ENCODE measurements at places on chromosomes 6 and 20.

DNA sequence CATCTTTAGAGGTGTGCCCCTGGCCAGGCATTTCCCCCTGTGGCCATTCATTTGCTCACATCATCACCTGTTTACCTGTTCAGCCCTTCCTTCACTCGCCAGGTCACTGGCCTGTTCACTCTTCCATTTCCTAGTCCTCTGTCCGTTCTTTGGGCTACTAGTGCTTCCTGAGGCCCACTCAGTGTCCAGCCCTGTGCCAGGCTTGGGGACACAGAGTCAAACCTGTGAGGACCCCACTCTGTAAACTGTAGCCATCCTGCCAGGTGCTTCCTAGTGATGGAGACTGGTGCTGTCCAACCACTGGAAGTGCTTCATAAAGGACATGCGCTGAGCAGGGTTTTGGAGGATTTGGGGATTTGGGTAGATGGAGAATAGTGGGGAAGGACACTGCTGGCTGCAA, 3.5 kb downstream of the DLGAP4 start:
- DNase-seq: no peak

DNA sequence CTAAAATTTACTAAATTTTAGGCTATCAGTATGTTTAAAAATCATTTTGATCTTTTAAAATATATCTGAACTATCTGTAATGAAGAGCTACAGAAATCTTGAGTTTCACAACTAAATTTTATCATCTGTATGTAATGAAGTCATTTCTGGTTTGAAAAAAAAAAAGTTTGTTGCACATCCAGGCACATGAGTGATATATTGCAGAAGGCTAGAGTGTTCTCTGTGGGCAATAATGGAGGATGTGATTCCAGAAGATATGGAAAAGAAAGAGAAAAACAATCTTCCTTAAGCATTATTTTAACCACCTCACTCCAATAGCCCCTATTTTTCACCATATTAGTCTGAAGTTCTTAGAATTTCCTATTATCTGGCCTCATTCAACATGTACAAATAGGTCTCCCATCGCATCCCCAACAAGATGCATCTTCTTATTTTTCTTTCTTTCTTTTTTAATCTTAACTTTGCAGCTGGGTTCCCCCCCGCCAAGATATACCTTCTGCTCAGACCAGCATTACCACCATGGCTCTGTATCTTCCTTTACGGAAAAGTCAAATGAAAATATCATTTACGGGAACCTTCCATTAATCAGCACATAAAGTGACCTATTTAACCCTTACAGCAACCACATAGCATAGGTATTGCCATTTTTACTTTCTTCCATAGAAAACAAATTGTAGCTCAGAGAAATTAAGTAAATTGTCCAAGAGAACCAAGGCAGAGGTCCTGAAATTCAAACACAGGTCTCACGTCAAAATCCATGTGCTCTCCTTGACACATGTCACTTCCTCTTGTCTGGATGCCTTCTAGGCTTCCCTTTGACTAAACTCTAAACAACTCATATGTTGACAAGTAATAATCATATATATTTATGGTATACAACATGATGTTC, 116.9 kb downstream of the KIF13A start:
- no peak for DNase-seq

DNA sequence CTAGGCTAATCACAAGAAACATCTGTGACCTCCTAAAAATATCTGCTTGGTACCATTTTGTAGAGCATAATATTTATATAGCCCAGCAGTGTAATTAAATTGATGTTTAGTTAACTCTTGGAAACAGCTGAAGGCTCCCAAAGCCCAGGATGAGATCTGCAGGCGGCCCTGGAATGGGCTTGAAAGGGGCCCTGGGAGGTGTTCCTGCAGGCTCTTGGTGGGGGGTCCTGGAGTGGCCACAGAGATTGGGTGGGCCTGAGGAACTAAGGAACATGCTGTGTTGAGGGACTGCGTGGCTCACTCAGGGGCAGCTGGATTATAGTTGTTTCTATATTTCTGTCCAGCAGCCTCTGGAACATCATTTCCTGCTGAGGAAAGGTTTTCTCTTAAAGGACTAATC, 9.2 kb downstream of the SCP2D1 start:
- no peak for DNase-seq

- DNase-seq: no peak
Measured at GRCh38 chr20:47815866-47816265, 30.6 kb upstream of the SULF2 start.

- no peak for DNase-seq
Measured at GRCh38 chr6:110710115-110710514, 105.2 kb downstream of the CDK19 start.

GRCh38 chr6:63475707-63476106, 96.6 kb upstream of the LOC128125822 start:
- no peak for DNase-seq

- no peak for DNase-seq
Measured at GRCh38 chr6:74626288-74626687, 579.6 kb downstream of the COL12A1 start.

- no peak for DNase-seq
Measured at GRCh38 chr6:126056355-126057004, 70.1 kb downstream of the TRMT11 start.

GRCh38 chr6:21591446-21591845, 2.1 kb upstream of the SOX4 start:
- no peak for DNase-seq

DNA sequence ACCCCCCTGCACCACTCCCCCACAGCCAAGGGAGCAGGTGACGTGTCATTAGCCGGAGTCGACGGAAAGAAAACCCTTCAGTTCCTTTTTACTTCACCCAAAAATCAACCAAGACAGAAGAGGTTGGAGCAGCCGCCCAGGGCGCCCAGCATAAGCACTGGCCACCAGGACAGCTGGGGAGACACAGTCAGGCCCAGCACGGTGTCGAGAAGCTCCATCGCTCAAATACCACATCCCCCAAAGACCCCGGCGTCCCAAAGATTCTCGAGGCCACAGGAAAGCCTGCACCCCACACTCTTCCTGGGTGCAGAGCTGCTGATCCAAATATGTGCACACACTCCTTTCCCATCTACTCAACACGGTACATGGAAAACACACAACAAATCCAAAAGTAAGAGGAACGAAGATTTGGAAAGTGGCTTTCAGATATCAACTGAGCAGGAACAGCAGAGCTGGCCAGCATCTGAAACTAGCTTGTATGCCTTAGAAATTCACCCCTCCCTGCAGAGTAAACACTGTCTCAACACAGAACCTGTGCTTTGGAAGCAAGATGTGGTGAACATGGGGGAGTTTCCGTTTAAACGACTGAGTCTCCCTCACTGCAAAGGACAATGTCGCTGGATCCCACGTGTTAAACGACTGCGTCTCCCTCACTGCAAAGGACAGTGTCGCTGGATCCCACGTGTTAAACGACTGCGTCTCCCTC, 54.6 kb downstream of the DLL1 start:
- no peak for DNase-seq

- DNase-seq: no peak
Measured at GRCh38 chr6:18997375-18997826, 610.3 kb downstream of the RNF144B start.

DNA sequence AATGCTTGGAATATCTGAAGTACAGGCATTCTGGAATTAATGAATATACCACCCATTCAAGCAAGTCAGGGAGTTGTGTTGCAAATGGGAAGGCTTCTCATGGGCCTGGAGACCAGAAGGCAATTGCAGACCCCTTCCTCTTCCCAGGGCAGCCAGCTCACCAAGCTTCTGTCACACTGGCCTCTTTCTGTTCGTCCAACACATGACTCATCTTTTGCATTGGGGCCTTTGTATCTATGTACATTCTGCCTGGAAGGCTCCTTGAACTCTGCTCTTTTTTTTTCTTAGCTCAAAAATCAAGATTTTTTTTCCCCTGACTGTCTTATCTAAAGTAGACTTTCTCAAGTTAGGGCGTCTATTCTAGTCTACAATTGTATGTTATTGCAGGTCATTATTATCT, 132.9 kb upstream of the MYLIP start:
- DNase-seq: no peak

DNA sequence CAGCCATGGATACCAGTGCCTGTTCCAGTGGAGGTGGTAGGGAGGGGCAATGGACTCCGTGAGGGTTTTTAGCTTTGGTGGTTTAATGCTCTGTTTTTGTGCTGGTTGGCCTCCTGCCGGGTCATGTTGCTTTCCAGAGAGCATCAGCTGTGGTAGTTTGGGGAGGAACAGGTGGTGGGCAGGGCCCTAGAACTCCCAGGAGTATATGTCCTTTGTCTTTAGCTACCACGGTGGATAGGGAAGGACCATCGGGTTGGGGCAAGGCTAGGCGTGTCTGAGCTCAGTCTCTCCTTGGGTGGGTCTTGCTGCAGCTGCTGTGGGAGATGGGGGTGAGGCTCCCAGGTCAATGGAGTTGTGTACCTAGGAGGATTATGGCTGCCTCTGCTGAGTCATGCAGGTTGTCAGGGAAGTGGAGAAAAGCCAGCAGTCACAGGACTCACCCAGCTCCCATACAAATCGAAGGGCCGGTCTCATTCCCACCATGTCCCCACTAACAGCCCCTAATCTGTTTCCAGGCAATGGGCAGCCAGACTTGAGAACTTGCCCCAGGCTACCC, 38.9 kb downstream of the MRAP2 start:
- no peak for DNase-seq

GRCh38 chr6:122609881-122610689, at the start of gene PKIB:
Gene PKIB (plus strand): TSS chr6:122610405. CDS start chr6:122717795, 107,390 bp downstream.
- DNase-seq: no peak

GRCh38 chr6:74550821-74551220, 655.0 kb downstream of the COL12A1 start:
- no peak for DNase-seq

DNA sequence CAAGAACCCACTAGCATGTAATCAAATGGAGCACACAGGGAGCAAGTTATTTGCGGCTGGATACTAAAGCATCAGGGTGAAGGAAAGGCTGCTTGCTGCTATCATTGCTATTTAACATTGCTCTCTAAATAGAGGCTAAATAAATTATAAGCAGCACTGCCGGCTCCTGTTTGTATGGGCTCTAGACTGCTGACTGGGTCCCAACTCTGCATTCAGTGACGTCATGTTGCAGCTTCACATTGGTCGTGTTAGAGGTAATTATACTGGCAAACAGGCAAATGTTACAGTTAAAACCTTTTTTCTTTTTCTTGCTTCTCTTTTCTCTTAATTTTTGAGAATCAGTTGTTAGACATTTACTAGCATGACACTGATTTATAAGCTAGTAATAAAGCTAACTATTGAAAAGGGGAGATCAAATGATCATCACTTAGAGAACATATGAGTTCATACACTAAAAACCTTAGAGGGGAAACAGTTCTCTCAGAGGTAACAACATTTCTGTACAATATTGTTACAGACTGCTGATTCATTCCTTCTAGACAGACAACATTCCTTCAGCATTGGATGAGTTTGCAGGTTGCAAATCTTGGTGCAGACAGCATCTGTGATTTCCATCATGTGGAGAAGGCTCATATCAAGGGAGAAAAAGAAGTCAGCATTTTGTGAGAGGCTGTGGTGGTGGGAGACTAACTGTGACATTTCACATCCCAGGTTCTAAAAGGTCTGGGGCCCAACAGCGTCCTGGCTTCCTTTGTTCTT, 15.9 kb downstream of the RFPL4B start:
- no peak for DNase-seq

GRCh38 chr6:144305985-144306384, 20.9 kb downstream of the UTRN start:
- no peak for DNase-seq

GRCh38 chr20:61220131-61220530, 31.9 kb upstream of the CDH4 start:
- DNase-seq: no peak

DNA sequence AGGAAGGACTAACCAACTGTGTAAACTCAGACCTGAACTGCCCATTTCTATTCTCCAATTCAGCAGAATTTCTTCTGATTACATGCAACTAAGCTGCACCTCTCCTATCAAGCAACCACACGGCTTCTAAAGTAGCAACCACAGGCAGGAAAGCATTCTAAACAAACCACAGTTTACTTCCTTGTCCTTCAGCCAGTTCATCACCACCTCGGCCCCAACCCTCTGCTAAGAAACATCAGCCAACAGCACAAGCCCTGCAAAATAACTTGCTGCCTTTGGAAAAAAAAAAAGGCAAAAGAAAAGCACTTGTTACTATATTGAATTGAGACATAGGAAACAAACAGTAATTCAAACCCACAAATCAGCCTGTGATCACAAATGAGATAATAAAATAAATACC, 140.3 kb downstream of the NFATC2 start:
- DNase-seq: no peak

- no peak for DNase-seq
Measured at GRCh38 chr20:4038676-4039370, 23.5 kb upstream of the RNF24 start.

DNA sequence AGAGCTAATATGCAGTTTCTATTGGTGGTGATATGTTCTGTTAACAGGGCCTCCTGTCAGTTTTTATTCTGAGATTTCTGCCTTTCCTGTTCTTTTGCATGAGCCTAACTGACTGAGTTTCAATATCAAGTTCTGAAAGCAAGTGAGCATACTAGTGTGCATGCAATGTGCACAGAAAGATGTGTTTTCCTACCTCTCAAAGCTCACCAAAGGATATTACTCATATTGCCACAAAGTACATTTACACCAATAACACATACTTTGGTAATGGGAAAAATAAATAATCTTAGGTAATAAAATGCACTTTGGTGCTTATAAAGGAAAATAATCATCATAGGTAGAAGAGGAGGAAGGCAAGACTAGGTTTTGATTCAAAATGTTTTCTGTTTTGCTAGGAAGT, 195.0 kb downstream of the KHDC1L start:
- no peak for DNase-seq

DNA sequence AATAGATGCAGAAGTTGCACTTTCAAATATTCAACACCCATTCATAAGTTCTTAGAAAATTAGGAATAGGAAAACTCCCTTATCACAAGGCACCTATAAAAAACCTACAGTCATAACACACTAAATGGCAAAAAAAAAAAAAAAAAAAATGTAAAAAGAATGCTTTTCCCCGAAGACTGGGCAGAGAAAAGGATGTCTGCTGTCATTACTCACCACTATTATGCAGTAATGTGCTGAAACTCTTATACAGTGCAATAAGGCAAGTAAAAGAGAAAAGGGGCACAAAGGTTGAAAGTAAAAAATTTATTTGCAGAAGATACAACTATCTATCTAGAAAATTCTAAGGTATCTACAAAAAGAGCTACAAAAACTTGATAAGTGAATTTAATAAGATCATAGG, 607.8 kb upstream of the ARID1B start:
- no peak for DNase-seq

GRCh38 chr6:130516604-130517003, 150.8 kb downstream of the TMEM200A start:
- no peak for DNase-seq

DNA sequence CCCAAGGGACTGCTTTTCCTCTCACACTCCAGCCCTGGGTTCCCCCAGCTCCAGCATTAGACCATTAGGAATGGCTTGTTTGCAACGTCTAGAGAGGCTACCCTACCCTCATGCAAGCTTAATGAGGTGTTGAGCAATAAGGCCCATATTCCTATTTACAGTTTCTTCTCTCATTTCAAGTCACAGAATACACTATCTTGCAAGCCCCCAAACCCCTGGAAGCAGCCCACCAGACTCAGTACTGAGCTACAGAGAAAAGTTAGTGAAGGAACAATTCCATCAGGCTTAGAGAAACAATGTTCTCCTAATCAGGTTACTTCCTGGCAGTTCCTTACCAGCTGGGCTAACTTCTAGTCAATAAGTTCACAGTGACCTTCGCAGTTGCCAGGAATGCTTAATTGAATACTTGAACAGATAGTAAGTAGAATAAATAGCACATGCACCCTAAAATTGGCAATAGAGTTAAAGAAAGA, 606.5 kb upstream of the NOX3 start:
- DNase-seq: no peak

GRCh38 chr6:104548297-104548696, 311.4 kb downstream of the HACE1 start:
- no peak for DNase-seq

GRCh38 chr20:57897156-57897874, 187.5 kb upstream of the PMEPA1 start:
- no peak for DNase-seq
